ENCODE measurements at places on chromosomes 2 and 18. TPM values are rescaled to one million over a fixed set of nuclear protein-coding genes. Genes with fewer than 3 reads are reported as not detected.

Gene EML6
- total RNA-seq, result 1.2 TPM

Gene NT5DC4
- total RNA-seq, result not detected

Gene CD226
- total RNA-seq, result 0.15 TPM

Gene MATN3
- total RNA-seq, result 15.5 TPM

Gene SP5
- not detected for total RNA-seq

Gene BCL2
- total RNA-seq, result 0.51 TPM

Gene GNAL
- total RNA-seq, result 8.4 TPM

Gene TEX44
- not detected for total RNA-seq

Gene FBXO48
- 0.60 TPM for total RNA-seq

Gene PSTPIP2
- 0.25 TPM for total RNA-seq

Gene BMP10
- total RNA-seq, result not detected

Gene DBI
- 397 TPM for total RNA-seq
